ENCODE measurements at places on chromosomes 5 and 9. TPM values are rescaled to one million over a fixed set of nuclear protein-coding genes. Genes with fewer than 3 reads are reported as not detected.

GRCh38 chr5:38069360-38069759 lies 189.0 kb upstream of the EGFLAM start:
- peak; percentile 32 for DNase-seq
- no peaks in the 10 kb centered on the region for H3K27me3 ChIP-seq
- H3K4me3 ChIP-seq, result no peak overlapping the region
- H3K36me3 ChIP-seq, result no peaks in the 10 kb centered on the region
- no peak overlapping the region for H3K27ac ChIP-seq

Gene ARSI
- total RNA-seq, result 8.5 TPM

Gene GRXCR2
- not detected for total RNA-seq

GRCh38 chr5:392431-392988 lies 50.5 kb upstream of the EXOC3 start:
- peaks cover 18% of the 10 kb centered on the region for H3K36me3 ChIP-seq
- no peak overlapping the region for H3K27ac ChIP-seq
- H3K4me3 ChIP-seq, result no peak overlapping the region

Gene ZER1
- total RNA-seq, result 16.7 TPM

DNA sequence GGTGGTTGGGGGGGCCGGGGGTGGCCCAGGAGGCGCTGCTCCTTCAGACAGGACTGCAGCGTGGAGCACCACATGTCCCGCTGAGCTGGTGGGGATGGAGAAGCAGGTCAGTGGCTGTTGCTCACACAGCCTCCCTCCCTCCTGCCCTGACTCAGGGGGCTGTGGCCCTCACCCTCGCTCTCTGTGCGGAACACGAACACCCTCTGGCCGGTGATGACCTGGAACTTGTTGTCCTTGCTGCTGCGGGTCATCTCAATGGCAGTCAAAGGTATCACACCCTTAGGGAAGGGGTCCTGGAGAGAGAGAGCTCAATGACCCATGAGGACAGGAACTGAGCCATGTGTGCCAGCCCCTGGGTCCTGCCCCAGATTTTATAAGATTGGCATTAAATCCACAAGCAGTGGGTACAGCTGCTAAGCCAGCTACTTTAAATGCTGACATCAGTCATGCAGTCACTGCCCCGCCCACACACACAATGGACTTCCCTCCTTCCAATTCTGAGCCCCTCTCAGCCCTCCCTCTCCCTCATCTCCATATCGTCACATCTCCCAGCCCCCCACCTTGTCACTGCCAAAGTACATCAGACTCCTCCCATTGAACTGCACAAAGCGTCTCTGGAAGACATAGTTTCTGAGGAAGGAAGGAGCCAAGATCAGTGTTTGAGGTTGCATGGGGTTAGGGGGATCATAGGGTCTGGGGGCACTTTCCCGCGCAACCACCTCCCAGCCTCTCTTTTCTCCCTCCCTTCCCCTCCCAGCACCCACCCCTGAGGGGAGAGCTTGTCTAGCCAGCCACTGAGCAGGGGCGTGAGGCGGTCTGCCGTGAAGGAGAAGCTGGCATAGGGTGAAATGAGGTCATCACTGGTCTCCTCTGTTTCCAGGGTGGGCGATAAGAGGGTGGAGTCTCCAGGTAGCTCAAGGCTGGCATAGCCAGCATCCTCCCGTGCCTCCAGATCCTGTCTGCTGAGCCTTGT lies 8.9 kb downstream of the ARAP3 start:
- no peaks in the 10 kb centered on the region for H3K36me3 ChIP-seq
- H3K4me3 ChIP-seq, result no peak overlapping the region
- no peaks in the 10 kb centered on the region for H3K4me1 ChIP-seq
- H3K27ac ChIP-seq, result no peak overlapping the region
- no peaks in the 10 kb centered on the region for H3K27me3 ChIP-seq
- DNase-seq, result no peak
